ENCODE measurements at places on chromosomes 3 and 15.

DNA sequence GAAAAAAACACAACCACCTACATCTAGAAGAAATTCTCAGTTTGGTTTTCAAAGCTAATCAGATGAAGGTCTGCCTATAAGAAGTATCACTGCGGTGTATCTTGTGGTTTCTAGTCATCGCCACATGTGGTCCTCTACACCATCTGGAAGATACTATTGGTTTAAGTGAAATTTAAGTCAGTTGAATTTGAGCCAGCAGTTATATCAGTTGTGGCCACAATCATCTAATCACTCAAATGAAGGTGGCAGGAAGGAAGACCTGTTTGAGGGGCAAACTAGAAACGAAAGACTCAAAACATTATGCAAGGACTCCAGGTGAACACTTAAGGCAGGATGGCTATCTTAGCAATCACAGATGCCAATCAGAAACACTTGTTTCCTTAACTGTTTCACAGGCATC lies 48.7 kb downstream of the ETV5 start:
- no peak for DNase-seq

DNA sequence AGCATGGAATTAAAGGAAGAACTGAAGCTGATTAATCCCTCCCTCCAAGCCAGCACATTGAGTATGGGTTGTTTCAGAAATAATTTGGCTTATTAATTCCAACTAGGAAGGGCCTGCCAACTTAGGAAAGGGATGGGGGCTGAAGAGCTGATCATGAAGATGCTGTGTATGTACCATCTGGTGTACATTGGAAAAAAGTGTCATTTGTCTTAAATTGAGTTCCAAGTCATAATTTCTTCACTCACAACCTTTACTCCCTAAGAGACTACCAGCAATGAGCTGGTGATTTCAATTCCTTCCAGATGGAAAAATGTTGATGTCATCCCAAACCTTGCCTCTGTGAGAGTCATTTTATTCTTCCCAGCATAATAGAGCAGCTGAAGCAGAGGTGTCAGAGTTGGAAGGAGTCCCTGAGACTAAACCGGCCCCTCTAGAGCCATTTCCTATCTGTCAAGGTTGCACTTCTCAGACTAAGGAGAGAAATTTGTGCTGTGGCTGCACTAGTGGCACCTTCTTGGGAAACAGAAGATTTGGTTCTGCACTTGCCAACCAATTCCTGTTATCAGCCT lies 79.4 kb downstream of the GTPBP8 start:
- no peak for DNase-seq

DNA sequence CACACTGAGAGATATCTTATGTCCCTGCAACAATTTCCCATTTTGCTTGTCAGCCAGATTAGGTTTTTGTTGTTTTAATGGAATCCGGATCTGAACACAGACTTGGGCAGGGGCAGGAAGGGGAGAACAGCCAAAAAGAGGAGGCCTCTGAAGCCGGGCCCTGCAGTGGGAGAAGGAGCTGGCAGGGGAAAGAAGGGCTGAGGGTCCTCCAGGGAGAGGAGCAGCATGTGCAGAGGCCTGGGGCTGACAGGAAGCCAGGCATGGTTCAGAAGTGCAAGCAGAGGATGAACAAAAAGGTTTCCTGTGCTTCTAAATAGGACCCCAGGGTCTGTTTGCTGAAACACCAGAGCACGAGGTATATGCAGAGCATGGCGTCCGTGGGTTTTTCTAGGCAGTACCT lies 49.1 kb upstream of the POMGNT2 start:
- no peak for DNase-seq

DNA sequence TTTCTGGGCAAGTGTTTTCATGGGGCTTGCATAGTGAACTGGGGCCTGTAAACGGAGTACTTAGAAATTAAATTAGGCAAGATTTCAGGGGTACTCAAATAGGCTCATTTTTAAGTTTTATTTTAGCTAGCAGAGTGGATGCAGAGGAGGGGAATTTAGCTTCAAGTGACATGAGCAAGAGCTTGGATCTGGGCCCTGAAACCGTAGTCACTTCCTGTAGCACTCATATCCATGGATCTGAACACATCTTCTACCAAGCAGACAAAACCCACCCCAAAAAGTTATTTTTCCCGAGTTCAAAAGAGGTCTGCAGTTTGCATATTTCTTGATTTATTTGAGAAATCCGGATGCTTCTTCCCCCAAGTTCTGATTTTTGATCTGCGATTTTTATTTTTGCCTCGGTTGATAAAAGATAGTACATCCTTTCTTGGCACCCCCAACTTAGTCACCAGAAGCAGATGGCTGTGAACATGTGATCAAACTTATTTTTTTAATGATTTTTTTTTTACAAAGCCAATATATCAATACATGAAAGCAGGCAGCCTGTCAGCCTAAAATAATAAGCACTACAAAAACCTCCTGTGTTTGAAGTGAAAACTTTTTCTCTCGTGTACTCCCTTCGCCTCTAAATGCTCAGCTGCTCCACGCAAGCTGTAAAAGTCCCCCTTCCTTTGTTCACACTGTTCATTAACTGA lies 36.6 kb upstream of the STT3B start:
- no peak for DNase-seq

GRCh38 chr3:49523756-49524747 lies 30.2 kb upstream of the BSN start:
- no peak for DNase-seq

GRCh38 chr3:64561325-64561843 lies 126.4 kb downstream of the ADAMTS9 start:
- no peak for DNase-seq

- no peak for DNase-seq
Measured at GRCh38 chr3:101602731-101603130, 28.8 kb downstream of the PCNP start.

DNA sequence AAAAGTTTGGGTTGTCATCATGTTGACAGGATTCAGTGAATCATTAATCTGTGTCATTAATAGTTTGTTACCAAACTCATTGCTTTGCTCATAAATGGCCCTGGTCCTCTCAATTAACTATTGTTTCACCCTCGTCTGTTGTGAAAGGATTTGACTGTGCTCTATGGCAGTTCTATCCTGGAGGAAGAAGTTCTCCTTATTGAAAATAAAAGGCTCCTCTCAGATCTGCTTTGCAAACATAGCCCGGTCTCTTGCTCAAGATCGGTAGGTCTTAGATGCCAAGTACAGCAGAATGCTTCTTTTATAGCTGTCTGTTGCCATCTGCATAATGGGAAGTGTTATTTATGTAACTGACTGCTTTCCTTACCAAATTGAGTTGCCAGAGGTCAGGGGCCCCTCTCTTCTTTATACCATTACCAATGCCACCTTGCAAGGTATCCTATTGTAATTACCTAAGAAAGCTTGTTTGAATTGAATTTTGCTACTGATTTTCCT lies 146.5 kb downstream of the EBLN2 start:
- DNase-seq, result no peak

- DNase-seq, result no peak
Measured at GRCh38 chr15:39976291-39977274, 42.7 kb downstream of the EIF2AK4 start.

GRCh38 chr3:97914388-97914787 lies 57.8 kb downstream of the RIOX2 start:
- DNase-seq, result no peak

- DNase-seq, result no peak
Measured at GRCh38 chr3:11739706-11740105, 96.0 kb upstream of the VGLL4 start.

GRCh38 chr3:141389703-141390102 lies 21.4 kb downstream of the ZBTB38 start:
- no peak for DNase-seq

GRCh38 chr15:67033571-67034044 lies 31.8 kb upstream of the SMAD3 start:
- DNase-seq, result no peak

DNA sequence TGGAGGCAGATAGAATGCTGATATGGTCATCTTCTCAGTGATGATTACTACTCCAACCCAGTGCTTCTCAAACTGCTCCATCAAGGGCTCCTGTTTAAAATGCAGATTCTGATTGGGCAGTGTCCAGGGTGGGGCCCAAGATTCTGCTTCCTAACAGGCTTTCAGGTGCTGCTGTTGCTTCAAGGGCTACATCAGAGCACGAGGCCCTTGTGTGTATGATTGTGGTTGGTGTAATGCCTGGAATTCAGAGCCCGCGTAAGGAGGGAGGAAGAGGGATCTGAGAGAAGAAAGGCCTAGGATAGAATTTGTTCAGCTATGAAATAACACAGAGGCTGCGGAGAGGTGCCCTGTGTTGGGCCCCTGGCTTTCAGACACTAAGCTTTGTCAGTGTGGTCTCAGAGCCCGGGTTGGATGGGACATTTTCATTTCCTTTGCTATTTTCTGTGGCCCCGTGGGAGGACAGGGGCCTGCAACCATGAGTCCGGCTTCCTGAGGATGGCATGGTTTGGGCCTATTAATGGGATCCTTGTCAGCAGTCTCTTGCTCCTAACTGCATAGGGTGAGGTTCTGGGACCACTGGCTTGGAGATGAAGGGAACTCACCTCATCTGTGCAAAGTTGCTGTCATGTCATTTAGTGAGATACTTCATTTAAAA lies 53.0 kb downstream of the ATP1B3 start:
- no peak for DNase-seq

DNA sequence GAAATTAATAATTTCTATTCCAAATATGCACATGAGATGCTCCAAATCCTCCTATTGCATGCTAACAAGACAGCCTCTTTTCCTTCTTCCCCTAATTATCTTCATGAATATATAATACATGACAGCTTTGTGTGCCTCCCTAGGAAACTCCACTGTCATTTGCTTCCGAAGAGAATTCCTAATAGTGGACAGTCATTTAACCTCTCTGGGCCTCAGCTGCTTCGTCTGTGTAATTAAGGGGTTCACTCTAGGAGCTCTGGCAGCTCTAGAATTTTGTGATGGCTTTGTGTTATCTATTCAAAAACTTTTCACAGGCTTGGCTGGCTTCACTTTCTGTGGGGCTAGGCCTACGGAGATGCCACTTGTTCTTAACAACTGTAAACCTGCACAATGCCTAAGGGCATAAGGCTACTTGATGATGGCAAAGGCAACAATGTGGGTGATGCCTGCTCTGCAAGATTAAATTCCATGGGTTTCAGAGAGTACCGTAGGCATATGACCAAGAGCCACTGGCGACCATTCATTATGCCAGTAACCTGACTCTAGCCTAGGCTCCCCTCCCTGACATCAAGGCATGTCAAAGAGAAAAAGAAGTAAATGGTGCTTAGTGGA lies 333.8 kb upstream of the UMPS start:
- DNase-seq, result no peak

- DNase-seq, result peak; percentile 46
Measured at GRCh38 chr15:100849021-100849854, 30.4 kb upstream of the ALDH1A3 start.

DNA sequence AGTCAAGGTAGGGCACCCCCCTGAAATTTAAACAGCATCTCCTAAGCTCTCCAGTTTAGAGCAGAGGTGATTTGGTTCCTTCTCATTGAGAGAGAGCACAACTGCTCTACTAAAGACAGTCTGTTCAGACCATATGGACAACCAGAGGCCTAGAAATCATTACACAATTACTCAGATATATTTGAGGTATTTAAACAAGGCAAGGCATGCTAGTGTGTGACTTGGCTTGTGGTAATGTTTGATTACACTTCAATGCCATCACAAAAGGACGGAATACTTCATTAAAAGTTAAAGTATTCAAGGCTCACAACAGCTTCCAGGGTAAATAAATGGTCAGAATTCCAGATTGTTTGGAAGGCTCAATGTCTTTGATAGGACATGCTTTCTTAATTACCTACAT lies 110.2 kb downstream of the LRTM1 start:
- DNase-seq, result no peak

DNA sequence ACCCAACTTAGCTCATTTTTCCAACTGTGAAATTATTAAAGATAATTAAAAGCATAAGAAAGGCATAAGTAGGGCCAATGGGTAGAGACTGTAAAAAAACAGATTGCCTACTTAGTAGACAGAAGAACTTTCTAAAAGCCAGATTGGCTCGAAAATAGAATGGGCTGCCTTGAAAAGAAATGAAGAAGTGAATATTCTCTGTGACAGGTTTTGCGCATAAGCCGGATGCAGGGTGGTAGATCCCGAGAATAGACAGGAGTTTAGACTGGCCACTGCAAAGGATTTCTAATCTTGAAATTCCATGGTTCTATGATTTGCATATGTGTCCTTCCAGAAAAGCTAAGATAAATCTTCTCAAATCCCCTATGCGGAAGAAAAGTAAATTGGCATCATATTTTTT lies 173.3 kb upstream of the ICE2 start:
- DNase-seq, result no peak

DNA sequence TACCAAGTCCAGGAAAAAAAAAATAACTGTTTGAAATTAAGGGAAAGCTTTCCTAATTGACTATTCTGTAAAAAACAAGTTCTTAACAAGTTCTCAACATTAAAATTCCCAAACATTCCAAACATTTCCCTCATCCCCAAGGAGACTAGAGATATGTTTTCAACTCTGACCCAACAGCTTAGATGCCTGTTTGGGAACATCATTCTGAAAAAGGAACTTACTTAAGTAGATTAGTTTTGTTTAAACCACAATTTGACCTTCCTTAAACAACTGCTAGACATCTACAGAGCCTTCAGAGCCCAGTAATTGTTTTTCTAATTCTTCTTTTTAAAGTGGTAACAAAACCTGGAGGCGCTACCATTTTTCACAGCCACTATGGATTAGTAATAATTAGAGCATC lies 12.8 kb downstream of the UBR1 start:
- DNase-seq, result no peak

- DNase-seq, result peak; percentile 5
Measured at GRCh38 chr3:167653760-167654159, at the start of gene WDR49. TSS of gene WDR49 (minus strand) at chr3:167653942. CDS start at chr3:167653425, 517 bp downstream.

- peak; percentile 2 for DNase-seq
Measured at GRCh38 chr3:69439643-69440270, 53.9 kb upstream of the FRMD4B start.

DNA sequence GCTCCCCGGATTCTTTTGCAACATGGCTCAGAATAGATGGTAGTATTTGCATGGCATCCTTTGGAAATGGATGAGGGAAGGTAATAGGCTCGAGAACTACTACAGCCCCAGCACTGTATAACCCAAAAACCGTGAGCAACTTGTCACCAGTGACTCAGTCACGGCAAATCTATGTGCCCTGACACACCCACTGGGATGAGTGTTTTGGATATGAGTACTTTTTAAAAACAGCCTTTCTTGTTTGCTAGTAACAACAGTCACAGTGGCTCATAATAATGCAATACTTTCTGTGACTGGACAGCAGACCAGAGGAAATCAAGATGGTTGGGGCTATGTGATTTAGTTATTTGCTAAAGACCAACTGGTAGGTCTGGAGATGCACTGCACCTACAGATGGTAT lies 299.6 kb downstream of the ULK4 start:
- DNase-seq, result no peak

DNA sequence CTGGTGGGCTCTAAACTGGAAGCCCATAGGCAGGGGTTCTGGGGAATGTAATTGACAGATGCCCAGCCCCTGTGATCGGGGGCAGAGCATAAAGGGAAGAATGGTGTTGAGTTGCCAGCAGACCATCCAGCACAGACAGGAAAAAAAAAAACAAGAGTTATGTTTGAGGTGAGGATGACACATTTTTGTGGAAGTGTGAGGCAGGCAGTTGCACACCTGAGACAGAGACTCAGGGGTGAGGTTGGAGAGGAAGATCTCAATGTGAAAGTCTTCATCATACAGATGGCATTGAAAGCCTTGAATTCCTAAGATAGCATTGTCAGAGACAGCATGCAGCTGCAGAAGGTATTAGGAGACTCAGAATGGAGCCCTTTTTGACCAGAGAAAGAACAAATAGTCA lies 18.6 kb upstream of the ST8SIA2 start:
- DNase-seq, result no peak

Data from SW 1271 (cell line).